ENCODE measurements at places on chromosomes 7 and 10.

DNA sequence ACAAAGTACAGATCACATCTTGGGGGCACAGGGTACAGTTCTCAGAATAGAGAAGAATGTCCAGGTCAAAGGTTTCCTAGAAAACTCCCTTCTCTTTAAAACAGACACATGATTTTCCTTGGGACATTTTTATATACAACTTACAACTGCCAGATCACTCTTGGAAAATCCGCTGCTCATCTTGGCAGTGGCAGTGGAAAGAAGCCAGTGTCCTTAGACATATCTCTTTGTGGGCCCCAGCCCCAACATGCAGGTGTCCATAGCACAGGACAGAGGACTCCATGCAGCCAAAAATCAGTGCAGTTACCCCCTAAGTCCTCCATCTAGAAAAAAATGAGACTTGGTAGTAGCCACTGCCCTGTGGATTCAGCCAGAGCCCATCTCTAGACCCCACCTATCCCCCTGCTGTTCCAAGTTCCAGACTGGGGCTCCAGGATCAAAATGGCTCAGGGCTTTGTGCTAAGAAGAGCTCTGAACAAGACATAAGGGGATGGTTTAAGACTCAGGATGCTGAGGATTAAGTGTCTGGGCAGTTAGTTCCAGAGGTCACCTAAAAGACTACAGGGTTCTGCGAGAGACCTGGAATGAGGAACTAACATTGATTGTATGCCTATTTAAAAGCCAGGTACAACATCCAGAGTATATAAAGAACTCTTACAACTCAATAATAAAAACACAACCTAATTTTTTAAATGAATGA, 34.4 kb downstream of the HIPK2 start:
- no peak for DNase-seq

DNA sequence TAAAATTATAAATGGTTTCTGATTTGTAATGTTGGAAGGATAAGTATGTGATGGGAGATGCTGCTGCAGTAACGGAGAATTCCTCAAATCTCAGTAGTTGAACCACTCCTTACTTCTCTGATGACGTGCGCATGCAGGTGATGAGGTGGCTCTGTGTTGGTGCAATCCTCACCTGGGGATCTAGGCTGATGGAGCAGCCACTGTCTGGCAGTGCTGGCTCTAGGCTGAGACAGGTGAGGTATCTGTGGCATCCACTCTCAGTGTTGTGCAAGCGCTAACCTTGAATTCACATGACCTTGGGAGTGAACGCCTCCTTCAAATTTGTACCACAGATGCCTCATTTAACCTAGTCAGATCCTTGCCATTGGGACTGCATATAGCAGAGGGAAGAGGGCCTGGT, 35.0 kb downstream of the LHFPL3 start:
- no peak for DNase-seq

- DNase-seq, result no peak
Measured at GRCh38 chr7:130938661-130939060, 204.7 kb upstream of the KLF14 start.

- no peak for DNase-seq
Measured at GRCh38 chr7:55144333-55145317, 125.8 kb downstream of the EGFR start.

All from activated naive CD4-positive, alpha-beta T cell treated with anti-CD3 and anti-CD28 coated beads for 36 hours (primary cell).